Activated naive CD4-positive, alpha-beta T cell (primary cell): ENCODE measurements at places on chromosomes 3 and 15.

GRCh38 chr15:32829436-32829835, 111.6 kb downstream of the GREM1 start:
- no peak for DNase-seq

GRCh38 chr3:160707187-160707794, 30.3 kb downstream of the ARL14 start:
- DNase-seq = no peak

- DNase-seq = no peak
Measured at GRCh38 chr3:111392894-111393398, 149.1 kb upstream of the CD96 start.

DNA sequence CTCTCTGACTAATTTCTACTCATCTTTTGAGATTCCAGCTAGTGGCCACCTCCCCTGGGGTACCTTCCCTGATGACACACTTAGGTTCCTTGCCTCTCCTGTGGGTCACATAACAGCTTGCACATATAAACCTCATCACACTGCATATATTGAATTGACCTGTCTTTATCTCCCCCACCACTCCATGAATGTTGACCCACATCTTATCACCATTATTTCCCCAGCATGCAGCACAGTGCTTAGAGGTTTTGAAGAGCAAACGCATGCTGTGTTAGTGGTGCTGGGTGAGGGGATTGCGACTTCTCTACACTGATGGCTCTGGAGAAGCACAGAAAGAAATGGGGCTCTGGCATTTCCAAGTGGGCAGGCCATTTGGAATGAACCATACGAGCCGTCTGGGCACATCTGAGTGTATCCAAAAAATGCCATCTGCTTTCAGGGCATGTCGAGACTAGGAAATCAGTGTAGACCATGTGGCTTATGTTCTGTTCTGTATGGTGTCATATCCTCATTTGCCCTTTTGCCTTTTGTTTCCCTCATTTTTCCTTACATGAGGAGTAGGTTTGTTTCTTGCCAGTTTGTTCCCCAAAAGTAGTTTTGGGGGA, 333.2 kb upstream of the TRIM42 start:
- DNase-seq = no peak

- DNase-seq = no peak
Measured at GRCh38 chr15:35271371-35272043, 186.4 kb upstream of the NANOGP8 start.

GRCh38 chr15:26325495-26325894, 447.4 kb downstream of the GABRB3 start:
- DNase-seq = no peak

GRCh38 chr3:164452707-164453106, 625.6 kb downstream of the SI start:
- no peak for DNase-seq

DNA sequence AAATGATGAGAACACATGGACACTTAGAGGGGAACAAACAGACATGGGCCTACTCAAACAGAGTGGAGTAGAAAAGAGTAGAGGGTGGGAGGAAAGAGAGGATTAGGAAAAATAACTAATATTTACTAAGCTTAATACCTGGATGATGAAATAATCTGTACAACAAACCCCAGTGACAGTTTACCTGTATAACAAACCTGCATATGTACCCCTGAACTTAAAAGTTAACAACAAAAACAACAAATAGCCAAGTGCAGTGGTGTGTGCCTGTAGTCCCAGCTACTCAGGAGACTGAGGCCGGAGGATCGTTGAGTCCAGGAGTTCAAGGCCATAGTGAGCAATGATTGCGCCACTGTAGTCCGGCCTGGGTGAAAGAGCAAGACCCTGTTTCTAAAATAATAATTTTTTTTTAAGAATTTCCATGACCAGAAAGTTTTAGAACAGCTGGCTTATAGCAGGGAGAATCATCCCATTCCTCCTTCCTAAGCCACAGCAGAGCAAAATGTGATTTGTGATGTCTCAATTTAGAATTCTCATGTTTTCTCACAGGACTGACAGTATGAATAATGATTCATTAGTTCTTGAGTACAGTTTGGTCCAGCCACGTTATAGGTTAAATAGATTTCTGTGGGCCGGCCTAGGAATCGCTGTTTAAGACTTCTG, 150.0 kb downstream of the ZNF609 start:
- DNase-seq = no peak

DNA sequence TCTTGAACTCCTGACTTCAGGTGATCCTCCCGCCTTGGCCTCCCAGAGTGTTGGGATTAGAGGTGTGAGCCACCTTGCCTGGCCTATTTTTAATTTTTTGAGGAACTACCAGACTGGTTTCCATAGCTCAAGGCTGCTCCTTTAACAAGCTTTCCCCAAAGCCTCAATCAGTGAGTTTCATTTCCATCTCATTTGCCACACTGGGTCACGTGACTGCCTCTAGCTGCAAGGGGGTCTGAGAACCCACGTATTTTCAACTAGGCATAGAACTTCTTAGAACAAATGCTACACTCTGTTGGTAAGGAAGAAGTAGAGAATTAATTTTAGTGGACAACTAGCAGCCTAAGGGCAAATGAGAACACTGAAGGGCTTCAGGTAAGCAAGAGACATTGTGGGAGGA, 3.1 kb upstream of the CD276 start:
- DNase-seq = no peak

DNA sequence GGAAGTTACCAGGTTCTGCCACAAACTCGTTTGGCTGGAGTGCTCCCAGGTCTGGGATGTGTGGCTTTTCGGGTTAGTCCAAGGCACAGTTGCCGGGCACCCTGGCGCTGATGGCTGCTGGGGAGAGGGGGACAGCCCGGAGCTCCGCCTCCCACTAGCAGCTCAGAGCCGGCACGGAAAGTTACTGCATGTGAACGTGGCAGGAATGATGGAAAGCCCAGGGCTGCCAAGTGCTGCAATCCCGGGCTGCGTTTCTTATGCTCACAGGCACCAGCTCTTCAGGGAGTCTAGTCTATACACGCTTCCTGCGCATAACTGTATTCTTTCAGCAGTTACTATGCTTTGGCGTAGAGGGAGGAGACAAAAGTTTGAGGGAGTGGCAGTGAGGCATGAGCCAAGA, 141.8 kb upstream of the ICE2 start:
- DNase-seq = no peak

- no peak for DNase-seq
Measured at GRCh38 chr3:69890084-69890483, 109.4 kb upstream of the SAMMSON start.

DNA sequence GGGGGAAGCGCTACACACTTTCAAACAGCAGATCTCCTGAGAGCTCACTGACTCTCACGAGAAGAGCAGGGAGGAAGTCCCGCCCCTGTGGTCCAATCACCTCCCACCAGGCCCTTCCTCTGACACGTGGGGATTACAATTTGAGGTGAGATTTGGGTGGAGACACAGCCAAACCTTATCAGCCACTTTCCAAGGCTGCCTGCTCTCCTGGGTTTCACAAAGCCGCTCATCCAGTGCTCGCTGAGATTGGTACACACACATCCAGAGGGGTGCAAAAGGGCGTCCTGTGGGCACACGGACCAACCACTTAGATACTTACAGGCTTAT, 23.1 kb downstream of the XXYLT1 start:
- no peak for DNase-seq

DNA sequence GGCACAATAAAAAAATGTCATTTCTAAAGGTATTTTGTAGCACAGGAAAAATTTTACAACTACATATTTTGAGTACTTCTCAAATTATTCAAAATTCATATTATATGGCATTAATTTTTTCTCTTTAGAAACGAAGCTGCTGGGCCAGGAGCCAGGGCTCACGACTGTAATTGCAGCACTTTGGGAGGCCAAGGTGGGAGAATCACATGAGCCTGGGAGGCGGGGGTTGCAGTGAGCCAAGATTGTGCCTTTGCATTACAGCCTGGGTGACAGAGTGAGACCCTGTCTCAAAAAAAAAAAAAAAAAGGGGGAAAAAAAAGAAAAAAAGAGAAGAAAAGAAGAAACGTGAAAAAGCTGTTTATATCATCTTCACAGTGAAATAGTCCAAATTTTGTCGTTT, 62.0 kb downstream of the CADM2 start:
- no peak for DNase-seq

DNA sequence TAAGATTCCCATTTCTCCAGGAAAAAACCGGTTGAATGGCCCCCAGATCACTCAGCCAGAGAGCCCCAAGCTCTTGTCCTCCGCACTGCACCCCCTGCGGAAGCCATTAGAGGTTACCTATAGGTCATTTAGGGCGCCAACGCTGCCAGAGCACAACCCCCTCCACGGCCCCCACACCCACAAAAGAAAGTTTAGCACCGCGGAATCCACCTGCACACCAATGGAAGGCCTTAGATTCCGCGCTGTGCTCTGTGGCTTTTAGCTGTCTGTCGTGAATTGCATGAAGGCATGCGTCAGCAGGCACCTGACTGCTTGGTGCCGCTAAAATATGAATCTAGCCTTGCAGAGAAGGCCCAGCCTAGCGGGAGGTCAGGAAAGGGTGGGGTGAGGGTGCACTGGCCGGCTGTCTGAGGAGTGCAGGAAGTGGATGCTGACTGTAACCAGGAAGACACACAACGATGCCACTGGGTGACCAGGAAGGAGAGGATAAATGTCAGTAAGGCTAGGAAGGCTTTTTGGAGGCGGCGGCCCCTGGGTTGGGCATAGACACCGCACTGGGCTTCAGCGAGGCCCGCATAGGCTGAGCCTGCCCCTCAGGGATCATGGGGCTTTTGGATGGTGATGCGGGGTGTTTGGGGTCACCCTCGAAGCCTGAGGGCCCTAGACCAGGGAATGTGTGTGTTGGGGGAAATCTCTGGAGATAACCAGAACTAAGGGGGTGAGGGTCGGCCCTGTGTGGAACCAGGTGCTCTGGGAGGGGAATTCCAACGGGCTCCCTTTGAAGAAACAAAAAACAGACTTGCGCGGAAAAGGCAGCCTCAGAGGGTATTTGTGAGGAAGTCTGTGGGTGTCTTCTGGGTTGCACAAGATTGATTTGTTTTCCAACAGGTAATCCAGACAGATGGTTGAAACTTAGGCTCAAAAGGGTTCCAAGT, 976 bp upstream of the NUP210 start:
- peak; percentile 58 for DNase-seq

DNA sequence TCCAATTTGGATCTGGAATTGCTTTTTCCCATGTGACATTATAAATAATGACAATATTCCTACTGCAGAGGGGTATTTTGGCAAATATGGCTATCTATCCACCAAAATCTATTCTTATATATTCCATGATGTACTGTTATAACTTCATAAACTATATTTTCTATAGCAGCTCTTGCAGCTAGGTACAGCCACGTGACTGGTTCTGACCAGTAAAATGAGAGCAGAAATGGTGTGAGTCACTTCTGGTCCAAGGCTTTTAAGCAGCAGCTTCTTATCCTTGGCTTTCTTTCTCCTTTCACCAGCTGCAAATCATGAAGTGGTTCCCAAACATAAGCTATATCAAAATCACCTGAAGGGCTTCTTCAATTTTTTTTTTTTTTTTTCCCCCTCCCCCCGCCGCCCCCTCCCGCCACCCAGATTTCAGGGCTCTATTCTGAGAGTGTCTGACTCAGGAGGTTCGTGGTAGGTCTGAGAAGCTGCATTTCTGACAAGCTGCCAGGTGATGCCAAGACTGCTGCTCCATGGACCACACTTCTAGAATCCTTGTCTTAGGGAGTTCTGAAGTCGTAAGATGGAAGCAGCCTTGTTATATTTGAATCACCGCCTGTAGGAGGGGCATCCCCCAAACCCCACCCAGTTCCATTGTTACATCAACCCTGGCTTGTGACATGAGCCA, 357.5 kb downstream of the CHST2 start:
- no peak for DNase-seq

- DNase-seq = no peak
Measured at GRCh38 chr15:85327820-85328219, 52.6 kb upstream of the AKAP13 start.

- no peak for DNase-seq
Measured at GRCh38 chr3:61894988-61895935, 333.9 kb downstream of the PTPRG start.

GRCh38 chr3:13338996-13339395, 81.1 kb downstream of the NUP210 start:
- DNase-seq = no peak

GRCh38 chr15:65365229-65365628, 12.6 kb downstream of the IGDCC3 start:
- DNase-seq = no peak

GRCh38 chr3:78066287-78066686, 1026.4 kb downstream of the ROBO2 start:
- no peak for DNase-seq

- DNase-seq = no peak
Measured at GRCh38 chr3:64668582-64669510, 19.0 kb downstream of the ADAMTS9 start.

DNA sequence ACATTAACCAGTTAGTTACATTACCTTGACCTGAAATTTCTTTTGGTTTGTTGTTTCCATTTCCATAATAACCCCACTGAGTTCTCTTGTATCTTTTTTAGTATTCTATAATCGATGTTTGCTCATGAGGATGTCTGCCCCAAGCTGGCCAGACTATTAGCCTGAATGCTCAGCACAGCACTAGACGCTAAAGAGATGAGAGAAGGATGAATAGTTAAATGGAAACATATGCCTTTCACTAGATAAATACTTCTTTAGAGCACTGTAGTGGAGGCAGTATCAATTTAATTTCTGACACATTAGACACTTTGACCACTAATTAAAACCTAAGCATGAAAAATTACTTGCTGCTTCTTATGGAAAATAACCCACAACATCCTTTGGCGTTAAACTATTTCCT, 654.9 kb upstream of the KCNMB2 start:
- no peak for DNase-seq

DNA sequence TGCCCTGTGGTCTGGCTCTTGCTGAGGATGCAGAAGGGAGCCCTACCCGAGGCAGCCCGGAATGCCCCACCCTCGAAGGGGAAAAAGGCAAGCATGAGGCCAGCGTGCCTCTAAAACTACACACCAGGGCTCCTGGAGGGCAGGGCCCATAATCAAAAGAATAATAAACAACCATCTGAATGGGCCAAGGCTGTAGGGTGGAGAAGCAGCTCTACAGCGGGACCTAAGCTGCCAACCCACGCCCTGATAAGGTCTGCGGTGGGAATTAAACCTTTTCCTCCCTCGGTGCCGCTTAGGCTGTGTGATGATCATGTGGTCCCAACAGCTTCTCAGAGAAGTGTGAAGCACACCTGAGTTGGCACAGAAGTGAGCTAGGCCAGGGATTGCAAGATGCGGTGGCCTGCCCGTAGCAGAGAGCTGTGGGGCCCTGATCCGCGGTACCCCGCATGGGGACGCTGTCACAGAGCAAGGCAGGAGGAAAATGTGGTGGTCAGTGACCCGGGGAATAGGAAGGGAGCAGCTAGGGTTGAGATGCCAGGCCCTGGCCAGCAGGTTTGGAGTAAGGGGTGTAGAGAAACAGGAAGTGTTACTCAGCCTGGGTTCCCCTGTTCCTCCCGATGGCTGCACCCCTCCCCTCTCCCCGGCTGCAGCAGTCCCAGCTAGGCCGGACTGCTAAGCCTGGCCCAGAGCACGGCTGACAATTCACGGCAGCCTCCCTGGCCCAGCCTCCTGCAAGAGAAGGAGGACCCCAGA, 1.1 kb upstream of the C15orf62 start:
- no peak for DNase-seq

- DNase-seq = no peak
Measured at GRCh38 chr15:64842096-64842939, 603 bp downstream of the PLEKHO2 start.

GRCh38 chr3:71419369-71419768, 164.2 kb downstream of the FOXP1 start:
- DNase-seq = no peak

GRCh38 chr3:189826566-189826965, 195.4 kb downstream of the TP63 start:
- no peak for DNase-seq

GRCh38 chr15:73746883-73747282, 6.3 kb downstream of the INSYN1 start:
- DNase-seq = no peak

- no peak for DNase-seq
Measured at GRCh38 chr15:62779899-62780298, 262.6 kb upstream of the TPM1 start.
